GM12892 (cell line): ENCODE measurements at places on chromosomes 5 and 9.

- DNase-seq, result no peak
Measured at GRCh38 chr9:83656952-83657351, 34.0 kb downstream of the IDNK start.

- no peak for DNase-seq
Measured at GRCh38 chr9:12554636-12555035, 138.5 kb upstream of the TYRP1 start.

GRCh38 chr9:84229191-84229590, 111.4 kb downstream of the SLC28A3 start:
- no peak for DNase-seq

DNA sequence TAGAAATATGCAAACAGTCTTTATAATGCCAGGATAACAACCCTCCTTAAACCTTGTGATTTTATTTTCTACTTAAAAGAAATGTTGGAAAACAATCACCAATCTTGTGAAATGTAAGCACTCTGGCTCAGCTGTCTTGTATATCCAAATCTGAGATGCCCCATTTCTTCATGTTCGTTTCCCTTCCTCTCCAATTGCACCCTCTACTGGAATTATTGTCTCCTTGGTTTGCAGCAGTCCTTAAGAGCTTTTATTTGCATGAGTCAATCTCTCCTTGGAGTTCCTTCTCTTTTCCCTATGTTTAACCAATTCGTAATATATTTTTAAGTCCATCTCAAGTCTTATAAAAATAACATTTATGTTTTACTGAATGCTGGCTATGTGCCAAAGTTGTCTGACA, 362.0 kb upstream of the CDH10 start:
- DNase-seq, result no peak

GRCh38 chr5:131304414-131304813, 40.6 kb downstream of the CDC42SE2 start:
- no peak for DNase-seq

DNA sequence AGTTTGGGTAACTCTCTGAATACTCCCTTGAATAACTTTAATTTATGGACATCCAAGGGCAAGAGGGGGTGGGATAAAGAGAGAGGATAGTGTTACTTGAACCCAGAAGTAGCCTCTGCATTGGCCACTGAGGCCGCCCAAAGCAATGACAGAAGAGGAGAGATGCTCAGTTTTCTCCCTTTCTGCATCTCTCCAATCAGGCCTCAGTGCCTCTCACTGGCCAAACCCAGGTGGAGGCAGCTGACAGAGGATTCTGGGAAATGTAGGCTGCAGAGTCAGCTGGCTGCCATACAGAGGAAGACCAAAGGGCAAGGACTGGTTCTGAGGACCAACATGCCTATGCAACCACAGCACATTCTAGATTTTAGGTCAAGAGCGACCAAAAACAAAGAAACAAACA, 719.4 kb downstream of the MAT2B start:
- no peak for DNase-seq

DNA sequence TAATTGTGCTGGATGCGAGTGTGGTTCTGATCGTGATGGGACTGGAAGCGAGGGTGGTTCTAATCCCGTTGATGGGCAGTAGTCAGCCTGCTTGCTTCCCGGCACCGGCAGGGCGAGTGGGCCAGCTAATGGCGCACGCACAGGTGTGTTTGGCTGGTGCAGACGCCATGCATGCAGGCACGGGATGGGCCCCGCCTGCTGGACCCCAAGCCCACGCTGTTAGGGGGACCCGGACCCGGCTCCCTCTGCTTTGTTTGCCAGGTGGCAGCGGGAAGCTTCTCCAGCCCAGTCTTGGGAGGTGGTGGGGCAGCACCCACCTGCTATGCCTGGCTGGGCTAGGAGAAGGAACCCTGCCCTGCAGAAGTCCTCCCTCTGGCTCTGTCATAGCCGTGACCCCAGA, 70.3 kb downstream of the VAV2 start:
- DNase-seq, result no peak

GRCh38 chr5:179678223-179679013, 2.4 kb downstream of the CBY3 start:
- DNase-seq, result peak; percentile 90

- DNase-seq, result no peak
Measured at GRCh38 chr5:17238521-17239041, 21.1 kb downstream of the BASP1 start.

GRCh38 chr9:76221423-76221822, 172.8 kb downstream of the RFK start:
- DNase-seq, result no peak

GRCh38 chr5:110909950-110910349, 161.6 kb upstream of the TSLP start:
- DNase-seq, result no peak

DNA sequence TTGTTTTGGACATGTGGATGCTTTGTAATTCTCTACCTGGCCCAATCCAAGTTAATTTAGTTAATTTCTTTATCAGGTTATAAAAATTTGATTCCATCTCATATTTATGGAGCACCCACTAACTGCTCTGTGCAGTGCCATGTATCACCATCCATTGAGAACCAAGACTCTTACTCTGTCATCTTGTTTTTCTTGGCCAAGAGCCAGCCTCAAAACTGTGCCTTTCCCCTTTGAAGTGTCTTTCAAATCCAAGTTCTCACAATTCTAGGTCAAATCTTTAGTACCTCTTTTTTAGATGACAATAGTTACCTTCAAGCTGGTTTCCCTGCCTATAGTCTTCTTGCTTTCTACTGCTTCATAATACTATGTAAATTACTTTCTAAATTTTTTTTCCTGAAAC, 3.2 kb downstream of the COMMD10 start:
- DNase-seq, result no peak

- no peak for DNase-seq
Measured at GRCh38 chr5:80474929-80475328, 13.0 kb upstream of the FAM151B start.

DNA sequence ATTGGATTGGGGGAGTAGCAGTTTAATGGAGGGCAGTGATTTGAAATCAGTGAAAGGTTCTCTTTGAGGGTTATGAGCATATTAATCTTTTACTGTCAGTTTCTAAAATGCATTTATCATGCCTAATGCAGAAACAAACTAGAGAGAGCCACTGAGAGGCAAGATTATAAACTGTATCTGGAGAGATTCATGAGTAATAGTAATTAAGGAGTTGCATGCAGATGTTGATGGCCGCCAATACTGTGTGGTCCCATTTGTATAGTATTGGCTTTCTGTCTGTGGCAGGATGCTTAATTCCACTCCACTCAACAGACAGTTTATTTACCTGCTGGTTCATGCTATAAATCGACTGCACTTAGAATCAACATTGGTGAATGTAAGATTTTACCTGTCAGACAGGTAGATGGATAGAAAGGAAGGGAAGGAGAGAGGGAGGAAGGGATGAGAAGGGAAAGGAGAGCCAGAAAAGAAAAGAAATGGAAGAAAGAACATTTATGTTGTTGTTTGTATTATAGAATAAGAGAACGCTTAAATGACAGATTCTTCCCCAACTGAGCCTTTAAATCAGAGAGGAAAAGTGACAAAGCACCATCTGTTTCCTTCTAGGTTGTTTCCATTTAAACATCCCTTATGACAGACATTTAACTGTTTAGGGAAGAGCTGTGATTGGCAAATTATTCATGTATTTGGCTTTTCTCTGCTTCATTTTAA, 146.5 kb downstream of the PAM start:
- DNase-seq, result no peak

GRCh38 chr9:72925126-72925789, 27.6 kb downstream of the ALDH1A1 start:
- no peak for DNase-seq
